ENCODE measurements at places on chromosomes 1 and 21. TPM values are rescaled to one million over a fixed set of nuclear protein-coding genes. Genes with fewer than 3 reads are reported as not detected.
A peak's percentile ranks its signal among the peaks of the same experiment; 100 is the strongest.

GRCh38 chr1:192787914-192788585 lies 20.8 kb upstream of the RGS2 start:
- peak; percentile 37 for DNase-seq

DNA sequence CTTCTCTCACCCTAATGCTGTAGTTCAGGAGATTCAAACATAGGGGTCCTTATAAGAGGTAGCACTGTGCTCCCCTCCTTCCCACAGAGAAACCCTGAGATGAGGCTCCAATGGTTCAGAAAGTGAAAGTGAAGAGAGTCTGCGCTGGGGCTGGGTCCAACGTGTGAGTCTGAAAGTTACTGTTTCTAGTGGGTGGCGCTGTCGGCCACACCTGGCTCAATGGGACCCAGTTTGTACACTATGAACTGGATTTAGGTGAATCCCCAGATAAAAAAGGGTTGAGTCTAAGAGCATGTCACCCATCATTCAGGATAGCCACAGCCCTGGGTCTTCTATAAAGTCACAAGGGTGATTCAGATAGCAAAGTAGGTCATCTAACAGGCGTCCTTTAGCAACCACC lies 2.8 kb downstream of the SMCP start:
- no peak for DNase-seq

DNA sequence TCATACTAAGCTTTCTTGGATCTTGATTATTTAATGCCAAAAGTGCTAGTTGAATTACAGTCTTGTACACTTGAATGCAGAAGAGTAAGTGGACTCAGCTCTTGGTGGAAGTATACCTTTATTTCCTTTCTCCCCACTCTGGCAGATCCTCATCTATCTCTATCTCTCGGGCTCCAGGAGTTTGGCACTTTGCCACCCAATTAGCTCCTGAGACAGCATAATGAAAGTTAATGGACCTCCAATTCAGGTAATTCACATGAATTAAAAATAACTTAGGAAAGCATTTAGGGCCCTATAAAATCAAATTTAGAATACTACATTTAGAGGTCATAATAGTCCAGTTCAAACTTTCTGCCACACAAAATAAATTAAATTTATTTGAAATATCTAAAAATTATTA lies 67.4 kb downstream of the OLFM3 start:
- DNase-seq = no peak

GRCh38 chr1:182681568-182681912 lies 2.8 kb downstream of the RGS8 start:
- no peak for DNase-seq

The ARHGEF10L gene
- 6.3 TPM for total RNA-seq

The AVPR1B gene
- not detected for total RNA-seq
